ENCODE measurements at places on chromosomes 3 and 15.
A peak's percentile ranks its signal among the peaks of the same experiment; 100 is the strongest.

DNA sequence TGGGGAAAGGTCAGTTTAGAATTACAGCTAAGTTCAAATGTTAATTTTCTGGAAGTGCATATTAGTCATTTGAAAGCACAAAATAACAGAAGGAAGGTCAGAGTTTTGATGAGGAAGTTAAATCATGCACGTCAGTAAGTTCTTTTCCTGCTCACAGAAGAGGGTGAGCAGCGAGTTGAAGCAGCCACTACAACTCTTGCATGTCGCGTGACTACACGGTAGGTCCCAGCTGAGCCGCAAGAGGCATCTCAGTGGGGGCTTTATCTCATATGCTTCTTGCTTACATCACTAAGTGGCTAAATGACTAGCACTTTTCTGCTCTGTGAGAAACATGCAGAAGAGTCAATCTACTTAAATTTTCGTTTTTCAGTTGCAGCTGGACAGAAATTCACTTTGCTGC lies 21.3 kb upstream of the SEC62 start:
- no peak for DNase-seq

GRCh38 chr15:58247855-58248842 lies 110.0 kb downstream of the AQP9 start:
- no peak for DNase-seq

- DNase-seq = no peak
Measured at GRCh38 chr15:92934716-92935115, 34.6 kb downstream of the CHD2 start.

DNA sequence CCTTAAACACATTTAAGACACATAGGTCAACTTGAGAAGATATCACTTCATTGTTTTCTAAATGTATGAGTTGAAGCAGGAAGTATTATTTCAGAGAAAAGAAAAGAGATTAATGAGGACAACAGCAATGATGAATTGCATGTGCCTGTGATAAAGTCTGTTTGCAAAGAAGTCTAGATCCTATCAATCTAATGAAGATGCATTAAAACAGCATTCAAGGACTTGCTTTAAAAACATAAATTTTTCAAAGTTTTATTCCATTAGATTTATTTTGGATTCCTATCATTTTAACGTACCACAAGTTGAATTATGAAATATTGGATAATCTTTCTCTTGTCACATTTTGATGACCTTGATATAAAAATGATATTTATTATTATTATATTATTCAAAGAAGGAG lies 642.5 kb upstream of the CCDC54 start:
- no peak for DNase-seq

GRCh38 chr3:74033381-74033780 lies 408.6 kb upstream of the PDZRN3 start:
- DNase-seq = no peak

DNA sequence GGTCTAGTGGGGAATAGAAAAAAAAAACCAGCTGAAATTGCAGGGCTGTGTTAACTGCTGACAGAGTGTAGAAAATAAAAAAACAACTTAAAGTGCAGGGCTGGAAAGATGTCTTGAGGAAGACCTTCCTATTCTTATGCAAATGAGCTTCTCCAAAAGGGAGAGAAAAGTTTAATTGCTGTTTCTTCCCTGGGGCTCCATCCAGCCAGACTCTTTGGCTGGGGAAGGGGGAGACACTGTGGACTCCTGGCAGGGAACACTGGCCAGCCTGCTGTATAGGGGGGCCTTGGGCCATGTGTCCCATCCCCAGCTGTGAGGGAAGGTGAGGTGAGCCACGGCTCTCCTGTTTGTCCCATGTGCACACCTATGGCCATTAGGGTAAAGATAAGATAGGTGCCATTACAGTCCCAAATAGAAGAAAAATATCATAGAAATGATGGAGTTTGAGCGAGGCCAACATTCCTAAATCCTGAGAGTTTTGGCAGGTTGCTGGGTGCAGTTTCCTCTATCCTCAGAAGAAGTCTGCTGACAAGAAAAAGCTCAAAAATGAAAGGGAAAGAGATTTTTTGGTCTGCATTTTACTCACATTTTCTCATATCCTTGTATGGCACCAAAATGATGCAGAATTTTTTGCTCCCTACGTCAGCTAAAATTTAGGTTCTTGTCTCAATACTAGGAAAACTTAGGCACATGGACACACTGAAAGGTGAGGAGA lies 901.7 kb downstream of the PLOD2 start:
- no peak for DNase-seq

GRCh38 chr3:101725194-101725889 lies 928 bp downstream of the CEP97 start:
- peak; percentile 19 for DNase-seq

GRCh38 chr3:78163379-78163778 lies 1123.5 kb downstream of the ROBO2 start:
- DNase-seq = no peak

GRCh38 chr3:59040902-59041301 lies 8.9 kb downstream of the CFAP20DC start:
- DNase-seq = no peak

All from NCI-H446 (cell line).